Stimulated activated CD8-positive, alpha-beta memory T cell treated with anti-CD3 and anti-CD28 coated beads, Interleukin-7, amount 100 ng/mL, for 48 hours (primary cell): ENCODE measurements at places on chromosomes 2 and 18.

- DNase-seq: no peak
Observed at GRCh38 chr2:150127346-150127990, 360.0 kb downstream of the RND3 start.

DNA sequence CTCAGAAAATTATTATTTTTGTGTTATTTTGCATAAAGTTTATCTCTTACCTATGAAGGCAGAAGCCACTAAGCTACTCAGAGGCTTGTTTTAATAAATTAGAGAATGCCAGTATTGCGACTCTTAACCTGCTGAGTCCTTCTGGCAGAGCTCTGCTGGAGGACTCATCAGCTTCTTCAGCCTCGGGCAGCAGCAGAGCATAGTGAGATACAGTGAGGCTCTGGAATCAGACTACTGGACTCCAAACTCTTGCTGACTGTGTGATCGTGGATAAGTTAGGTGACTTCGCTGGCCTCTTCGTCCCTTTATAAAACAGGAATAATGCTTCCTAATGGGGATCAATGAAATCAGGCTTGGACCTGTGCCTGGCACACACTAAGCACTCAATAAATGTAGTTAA is 1.7 kb downstream of the PTRHD1 start:
- no peak for DNase-seq

- DNase-seq: no peak
Observed at GRCh38 chr2:1854729-1855547, 110.6 kb upstream of the PXDN start.

DNA sequence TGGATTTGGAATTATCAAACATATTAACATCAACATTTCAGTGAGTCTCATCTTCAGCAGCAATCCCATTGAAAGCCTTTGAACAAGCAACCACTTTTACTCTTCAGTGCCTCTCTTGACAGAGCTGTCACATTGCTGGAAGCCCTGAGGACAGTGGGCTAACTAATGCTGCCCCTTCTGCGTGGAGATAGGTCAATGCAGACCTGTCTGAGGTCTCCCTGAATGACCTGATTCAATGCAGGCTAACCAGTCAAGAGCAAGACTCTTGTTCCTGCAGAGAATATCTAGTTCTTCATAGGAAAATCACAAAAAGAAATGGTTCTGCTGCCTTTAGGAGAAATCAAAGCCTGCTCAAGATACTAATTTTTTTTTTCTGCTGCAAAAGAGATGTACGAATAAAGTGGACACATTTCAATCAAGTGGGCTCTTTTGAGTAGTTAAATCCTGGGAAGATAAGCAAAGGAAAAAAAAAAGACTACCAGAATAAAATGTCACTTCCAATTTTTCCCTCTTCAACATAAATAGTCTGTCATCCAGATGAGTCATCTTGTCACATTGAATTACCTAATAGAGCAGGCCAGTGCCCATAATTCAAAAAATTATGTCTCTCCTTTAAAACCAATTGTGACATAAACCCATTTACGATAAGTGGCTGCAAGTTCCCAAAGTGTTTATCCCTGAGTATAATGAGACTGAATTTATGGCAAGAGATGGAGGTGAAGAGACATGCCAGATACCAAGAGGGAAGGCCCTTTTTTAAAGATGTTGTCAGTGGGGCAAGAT is 1269.0 kb upstream of the DDX18 start:
- no peak for DNase-seq

DNA sequence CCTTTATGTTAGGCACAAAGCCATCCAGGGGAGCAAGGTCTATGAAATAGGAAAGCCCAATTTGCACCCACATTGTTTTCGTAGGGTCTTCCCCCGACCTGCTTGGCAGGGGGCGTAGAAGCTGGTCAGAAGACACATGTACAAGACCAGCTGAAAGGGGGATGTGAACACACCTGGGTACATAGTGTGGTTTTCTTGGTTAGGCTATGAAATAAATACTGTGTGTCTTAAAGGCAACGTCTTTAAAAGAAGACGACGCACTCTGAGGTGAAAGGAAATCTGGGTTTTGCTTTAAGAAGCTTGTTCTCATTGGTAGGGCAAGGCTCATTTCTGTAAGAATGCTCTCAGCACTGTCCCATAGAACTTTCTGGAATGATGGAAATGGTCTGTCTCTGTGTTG is 60.0 kb upstream of the KLF7 start:
- no peak for DNase-seq

- no peak for DNase-seq
Observed at GRCh38 chr18:23056315-23056714, 79.0 kb upstream of the CABLES1 start.

DNA sequence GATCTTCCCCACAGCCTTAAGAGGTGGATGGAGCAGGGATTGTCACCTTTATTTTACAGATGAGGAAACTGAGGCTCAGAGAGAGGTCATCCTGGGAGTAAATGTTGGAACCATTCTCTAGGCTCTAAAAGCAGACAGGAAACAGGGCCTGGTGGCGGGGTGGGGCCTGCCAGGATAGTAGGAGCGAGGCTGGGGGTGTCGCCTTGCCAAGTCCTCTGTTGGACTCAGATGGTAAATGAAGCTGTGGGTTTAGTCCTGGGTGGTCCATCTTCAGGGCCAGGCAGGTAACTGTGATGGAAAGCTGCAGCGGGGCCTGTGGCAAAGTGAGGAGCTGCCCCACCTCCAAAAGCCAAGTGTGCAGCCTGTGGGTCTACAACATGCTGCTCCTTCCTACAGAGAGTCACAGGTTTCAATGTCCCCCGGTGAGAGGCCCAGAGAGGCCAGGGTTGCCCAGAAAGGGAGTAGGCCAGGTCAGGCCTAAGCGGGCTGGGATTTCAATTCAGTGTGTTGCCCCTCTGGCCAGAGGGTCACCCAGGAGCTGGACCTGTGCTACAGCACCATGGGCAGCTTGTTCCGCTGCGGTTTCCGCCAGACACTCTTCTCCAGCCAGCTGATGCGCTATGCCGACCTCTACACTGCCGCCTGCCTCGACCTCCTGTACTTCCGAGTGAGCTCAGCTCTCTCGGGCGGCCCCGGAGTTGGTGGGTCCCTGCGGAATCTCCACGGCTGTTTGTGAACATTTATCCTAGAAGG is 6.6 kb downstream of the NT5DC4 start:
- no peak for DNase-seq

- DNase-seq: no peak
Observed at GRCh38 chr2:126227250-126227649, 428.7 kb upstream of the GYPC start.

DNA sequence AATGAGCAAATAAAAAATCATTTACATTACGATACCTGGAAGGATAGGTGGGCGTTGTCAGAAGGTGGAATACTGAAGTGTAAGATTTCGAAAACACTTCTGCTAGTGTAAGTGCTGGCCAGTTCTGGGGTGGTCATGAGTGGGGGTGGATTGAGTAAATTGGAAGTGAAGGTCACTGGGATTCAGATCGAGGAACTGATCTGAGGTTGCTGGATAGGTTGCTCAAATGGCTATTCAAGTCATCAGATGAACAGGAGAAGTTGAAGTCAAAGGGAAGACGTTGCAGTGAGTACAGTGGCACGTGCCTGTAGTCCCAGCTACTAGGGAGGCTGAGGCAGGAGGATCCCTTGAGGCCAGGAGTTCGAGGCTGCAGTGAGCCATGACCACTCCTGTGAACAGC is 95.7 kb downstream of the MALT1 start:
- DNase-seq: no peak

DNA sequence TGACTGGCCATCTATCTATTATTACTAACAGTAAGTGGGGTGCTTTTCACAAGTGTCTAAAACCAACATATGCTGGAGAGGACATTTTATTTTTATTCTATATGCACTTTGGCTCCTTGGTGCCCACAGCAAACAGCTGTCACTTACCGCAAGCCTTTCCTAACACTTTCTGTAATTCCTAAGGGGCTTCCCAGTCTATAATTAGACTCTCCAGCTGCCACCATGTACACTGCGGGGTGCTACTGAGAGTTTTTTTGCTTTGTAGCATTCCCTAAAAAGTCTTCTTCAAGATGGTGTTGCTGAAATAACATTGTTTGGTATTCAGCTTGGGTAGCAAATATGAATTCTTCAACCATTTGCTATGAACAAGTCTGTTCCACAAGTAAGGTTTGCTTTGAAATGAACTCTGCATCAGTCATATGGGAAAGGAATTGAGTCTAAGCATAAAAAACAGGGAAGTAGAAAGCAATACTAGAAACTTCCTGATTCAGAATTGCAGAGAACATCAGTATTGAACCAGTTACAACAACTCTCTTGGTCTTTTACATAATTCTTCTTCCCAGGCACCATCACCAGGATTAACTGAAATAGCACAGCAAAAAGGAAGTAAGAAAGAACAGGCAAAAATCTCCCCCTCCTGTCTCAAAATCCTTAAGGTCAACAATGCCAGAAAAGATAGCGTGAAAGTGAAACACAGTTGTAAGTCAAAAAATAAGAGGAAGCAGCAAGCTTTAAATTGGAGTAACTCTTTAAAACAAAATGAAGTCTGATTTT is 28.6 kb downstream of the EPB41L3 start:
- DNase-seq: no peak

GRCh38 chr2:178644919-178645318 is 162.3 kb downstream of the TTN start:
- DNase-seq: no peak

DNA sequence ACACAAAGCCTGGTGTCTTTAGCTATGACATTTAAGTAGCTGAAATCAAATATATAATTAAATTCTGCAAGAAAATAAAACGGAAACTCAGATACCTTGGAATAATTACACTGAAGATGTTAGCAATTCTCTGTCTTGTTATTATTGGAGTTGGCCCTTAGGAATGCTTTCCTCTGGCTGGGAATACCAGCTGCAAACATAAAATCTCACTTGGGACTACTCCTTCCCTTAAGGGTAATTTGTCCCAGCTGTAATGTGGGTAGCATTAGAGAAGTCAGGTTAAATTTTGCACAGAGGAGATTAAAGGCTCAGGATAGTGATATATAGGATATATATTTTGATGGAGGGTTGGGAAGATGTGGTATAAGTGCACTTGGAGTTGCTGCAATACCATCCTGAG is 37.3 kb upstream of the GRP start:
- no peak for DNase-seq

- no peak for DNase-seq
Observed at GRCh38 chr2:106789185-106789584, 96.8 kb downstream of the ST6GAL2 start.

- no peak for DNase-seq
Observed at GRCh38 chr2:26630669-26631360, 10.4 kb downstream of the CIB4 start.

- DNase-seq: no peak
Observed at GRCh38 chr2:172664766-172665165, 70.9 kb upstream of the RAPGEF4 start.

DNA sequence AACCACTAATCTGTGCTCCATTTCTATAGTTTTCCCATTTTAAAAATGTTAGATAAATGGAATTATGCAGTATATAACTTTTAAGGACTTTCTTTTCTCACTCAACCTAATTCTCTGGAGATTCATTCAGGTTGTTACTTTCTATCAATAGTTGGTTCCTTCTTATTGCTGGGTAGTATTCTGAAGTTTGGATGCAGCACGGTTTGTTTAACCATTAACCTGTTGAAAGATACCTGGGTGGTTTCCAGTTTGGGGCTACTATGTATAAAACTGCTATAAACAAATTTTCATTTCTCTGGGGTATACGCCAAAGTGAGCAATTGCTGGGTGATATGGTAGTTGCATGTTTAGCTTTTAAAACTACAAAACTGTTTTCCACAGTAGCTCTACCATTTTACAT is 39.1 kb upstream of the MAPRE2 start:
- DNase-seq: no peak

DNA sequence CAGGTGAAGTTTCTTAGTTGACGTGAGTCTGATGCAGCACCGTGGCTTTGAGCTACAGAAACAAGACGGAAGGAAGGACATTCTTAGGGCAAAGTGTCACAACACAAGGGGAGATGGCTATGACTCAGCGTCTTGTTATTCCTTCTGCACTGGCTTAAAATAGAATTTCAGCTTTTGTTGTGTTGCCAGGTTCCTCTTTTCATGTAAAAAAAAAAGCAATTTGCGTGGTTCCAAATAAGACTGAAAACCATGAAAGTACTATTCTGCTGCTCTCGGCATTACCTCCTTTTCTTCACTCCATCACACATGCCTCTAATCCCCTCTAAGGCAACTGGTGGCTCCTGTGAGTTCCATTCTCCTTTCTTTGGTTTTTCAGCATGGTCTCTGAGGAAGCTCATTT is 150.1 kb downstream of the ANTXR1 start:
- no peak for DNase-seq

- DNase-seq: no peak
Observed at GRCh38 chr2:203772456-203773165, 66.2 kb downstream of the CD28 start.

DNA sequence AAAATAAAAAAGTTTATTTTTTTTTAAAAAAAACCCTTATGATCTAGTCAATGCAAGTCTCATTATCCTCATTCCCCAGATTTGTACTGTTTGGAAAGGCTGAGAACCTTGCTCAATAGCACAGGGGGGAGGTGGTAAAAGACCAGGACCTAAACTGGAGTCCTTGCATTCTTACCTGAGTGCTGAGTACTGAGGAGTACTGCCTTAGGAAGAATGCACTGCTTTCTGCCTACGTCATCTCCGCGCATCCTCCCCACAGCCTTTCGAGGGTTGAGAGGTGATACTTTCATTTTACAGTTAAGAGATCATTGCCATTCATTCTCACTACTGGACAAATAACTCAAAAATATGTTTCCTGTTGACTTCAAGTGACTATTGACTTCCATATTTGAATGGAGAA is 73.8 kb downstream of the MAP3K20 start:
- peak; percentile 57 for DNase-seq

GRCh38 chr2:143901185-143901842 is 618.6 kb downstream of the ZEB2 start:
- DNase-seq: no peak

DNA sequence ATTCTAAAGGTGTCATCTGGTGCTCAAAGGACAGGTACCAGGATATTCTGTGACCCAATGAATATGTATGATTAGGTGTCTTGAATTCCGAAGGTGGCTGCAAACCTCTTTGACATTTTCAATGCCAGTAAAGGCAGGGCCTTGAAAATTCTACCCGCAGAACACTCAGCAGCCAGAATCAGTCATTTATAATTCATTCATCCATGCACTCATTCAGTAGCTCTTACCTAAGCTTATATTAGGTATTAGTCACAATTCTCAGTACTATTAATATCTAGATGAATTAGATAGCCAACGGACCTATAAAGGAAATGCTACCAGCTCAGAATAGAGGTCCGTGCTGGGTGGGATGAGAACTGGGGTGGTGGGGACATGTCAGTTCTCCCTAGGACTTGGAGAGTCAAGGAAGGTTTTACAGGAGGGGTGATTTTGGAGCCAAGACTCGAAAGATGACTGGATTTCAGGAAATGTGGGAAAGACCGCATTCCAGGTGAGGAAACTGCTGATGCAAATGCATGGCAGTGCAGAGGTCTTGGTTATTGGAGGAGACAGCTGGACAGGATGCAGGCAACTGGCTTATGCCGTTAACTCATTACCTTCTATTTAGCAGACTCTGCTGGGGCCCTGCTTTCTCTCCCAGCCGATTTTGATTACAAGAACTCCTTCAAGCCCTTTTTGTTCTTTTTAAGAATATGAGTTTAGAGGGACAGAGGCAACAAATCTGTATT is 7.2 kb downstream of the TRIB2 start:
- no peak for DNase-seq

GRCh38 chr2:14603676-14604075 is 28.8 kb upstream of the LRATD1 start:
- no peak for DNase-seq

GRCh38 chr18:48328473-48329210 is 80.5 kb downstream of the ZBTB7C start:
- no peak for DNase-seq
